Islet precursor cell (in vitro differentiated cells): ENCODE measurements at places on chromosomes 6 and 20.
A peak's percentile ranks its signal among the peaks of the same experiment; 100 is the strongest.

DNA sequence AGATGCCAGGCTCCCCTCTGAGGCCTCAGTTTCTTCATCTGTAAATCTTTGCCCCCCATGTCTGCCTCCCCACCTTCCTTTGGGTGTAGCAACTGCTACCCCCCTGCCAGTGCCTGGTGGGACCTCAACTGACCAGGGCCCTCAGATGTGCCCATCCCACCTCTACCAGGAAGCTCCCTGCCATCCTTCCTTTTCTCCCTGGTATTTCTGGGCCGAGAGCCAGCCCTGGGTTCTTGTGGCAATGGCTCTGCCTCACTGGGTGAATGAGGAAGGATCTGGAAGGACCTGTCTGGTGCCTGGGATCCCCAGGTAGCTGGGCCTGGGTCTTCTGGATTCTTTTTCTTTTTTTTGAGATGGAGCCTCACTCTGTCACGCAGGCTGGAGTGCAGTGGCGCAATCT, 141.1 kb upstream of the RNF24 start:
- DNase-seq: no peak

- DNase-seq: no peak
These were observed 6.1 kb downstream of the NINL start for GRCh38 chr20:25579081-25579770.

- no peak for DNase-seq
These were observed 8.2 kb downstream of the NCOA7 start for GRCh38 chr6:125798734-125799508.

DNA sequence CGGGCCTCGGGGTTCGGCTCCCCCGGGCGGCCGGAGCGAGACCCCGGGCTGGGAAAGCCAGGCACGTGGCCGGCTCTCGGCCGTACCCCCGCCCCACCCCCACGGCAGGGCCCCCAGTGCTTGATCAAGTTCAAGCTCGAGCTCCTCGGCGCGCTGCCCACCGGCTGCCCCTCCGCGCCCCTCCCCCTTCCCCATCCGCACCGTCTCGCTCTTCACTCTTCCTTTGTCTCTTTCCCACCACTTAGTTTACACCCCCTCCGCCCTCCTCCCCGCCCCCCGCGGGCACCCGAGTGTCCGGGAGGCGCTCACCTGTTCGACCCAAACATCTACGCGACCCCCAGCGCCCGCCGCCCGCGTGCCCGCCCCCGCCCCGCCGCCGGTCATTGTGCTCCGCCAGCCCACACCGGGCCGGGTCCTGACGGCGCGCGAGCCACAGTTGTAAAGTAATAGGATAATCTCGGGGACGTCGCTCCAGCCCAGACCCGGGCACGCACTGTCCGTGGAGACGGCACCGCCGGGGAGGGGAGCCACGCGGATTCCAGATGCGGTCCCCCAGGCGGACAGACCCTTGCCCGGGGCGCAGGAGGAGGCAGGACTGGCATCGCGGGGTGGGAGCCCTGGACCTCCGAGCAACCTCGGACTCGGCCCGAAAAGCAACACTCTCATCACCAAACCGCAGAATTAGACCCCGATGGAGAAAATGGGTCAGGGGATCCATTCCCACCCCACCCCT, 100.7 kb downstream of the NOL4L start:
- DNase-seq: peak; percentile 78

DNA sequence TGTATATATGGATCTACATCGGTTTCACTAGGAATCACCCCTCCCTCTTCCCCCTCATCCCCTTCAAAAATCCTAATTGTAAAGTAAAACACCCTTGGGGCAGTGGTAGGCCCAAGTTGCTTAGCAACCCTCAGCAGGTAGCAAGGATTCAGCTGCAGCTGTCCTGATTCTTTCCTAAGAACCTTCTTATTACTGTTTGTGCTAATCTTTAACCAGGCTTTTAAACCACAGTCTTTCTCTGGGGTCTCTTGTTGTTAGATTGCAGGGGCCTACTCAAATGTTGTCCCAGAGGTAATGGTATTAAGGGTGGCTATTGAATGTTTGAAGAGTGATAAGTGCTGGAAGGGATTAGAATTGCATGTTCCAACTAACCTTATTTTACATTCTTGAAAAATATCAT, 46.4 kb downstream of the PRL start:
- no peak for DNase-seq

GRCh38 chr6:28757429-28758045, 166.2 kb downstream of the TRIM27 start:
- peak; percentile 70 for DNase-seq

DNA sequence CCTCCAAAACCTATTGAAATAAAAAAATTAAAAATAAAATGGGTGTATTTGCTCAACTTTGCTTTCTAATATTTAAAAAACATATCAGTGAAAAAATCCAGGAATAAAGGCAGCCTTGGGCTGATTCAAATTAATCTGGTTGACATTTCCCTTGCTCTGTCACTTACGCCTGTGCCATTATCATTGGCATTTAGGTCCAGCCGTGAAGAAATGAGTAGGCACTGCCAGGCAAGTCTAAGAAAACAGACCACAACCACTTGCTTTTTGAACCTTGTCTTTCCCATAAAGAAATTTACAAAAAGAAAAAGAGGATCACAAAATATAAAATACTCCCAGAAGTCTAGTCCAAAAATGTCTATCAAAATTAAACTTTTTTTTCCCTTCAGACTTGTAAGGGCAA, 59.2 kb upstream of the HBS1L start:
- no peak for DNase-seq

DNA sequence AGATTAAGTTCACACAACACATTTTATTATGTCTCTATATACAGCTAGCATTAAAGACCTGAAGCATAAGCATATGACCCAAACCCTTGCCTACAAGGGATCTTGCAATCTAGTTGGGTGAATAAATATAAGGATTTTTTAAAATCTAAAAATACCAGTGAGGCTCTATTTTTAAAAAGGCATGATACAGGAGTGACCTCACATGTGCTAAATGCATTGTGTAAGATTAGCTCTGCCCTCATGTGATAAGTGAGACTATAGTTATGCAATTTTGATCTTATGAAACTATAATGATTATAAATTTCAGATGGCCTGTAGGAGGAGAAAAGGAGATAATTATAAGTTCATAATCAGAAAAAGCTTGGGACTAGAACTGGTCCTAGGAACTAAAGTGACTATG, 451.0 kb upstream of the MAN1A1 start:
- DNase-seq: no peak

DNA sequence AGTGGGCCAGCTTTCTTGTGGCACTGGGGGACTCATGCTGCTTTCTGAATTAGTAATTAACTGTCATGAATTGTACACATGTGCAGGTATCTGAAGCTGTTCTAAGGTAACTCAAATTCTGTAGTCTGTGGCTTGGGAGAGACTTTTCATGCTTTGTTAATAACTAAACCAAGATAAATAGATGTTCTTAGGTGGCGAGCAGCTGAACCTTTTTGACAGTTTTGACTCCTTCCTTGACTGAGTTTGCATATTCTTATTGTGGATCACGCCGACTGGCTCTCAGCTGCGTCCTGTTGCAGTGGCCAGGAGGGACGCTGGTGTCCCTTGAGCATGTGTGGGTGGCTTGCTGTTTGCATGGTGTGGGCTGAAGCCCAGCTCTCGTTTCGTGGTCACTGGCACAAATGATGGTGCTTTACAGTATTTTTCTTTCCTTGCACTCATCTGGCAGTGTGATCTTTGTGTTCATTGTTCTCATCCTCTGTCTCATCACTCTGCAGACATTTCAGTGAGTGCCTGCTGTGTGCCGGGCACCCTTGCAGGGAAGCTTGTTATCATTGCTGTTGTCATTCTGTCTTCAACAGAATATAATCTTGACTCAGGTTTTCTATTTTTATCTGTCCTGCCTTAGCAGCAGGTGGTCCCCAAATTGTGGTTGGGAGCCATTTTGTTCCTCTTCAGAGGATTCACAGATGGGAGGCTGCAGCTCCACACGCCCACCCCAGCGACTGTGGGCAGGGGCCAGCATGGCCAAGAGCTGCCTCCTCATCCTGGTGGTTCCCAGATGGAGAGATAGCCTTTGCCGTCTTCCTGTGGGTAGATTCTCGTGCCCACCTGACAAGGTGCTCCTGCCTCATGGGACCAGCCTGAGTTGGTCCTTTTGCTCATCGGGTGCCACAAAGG, 39.6 kb downstream of the DUSP22 start:
- DNase-seq: no peak

DNA sequence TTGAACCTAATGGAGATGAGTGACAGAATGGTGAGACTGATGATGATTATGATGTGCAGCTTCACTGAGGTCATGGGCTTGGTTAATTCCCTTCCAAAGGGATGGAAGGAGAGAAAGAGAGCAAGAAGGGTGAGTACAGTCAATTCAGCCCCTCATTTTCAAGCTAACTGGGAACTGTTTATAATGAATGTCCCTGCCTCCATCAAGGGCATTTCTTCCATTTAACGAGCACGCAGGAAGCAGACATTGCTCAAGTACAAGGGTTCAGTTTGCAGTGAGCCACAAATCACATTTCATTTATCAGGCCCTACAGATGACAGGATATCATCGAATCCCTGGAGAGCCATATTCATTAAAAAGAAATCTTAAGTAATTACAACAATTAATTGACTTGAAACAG, 158.3 kb upstream of the EEF1E1 start:
- no peak for DNase-seq

DNA sequence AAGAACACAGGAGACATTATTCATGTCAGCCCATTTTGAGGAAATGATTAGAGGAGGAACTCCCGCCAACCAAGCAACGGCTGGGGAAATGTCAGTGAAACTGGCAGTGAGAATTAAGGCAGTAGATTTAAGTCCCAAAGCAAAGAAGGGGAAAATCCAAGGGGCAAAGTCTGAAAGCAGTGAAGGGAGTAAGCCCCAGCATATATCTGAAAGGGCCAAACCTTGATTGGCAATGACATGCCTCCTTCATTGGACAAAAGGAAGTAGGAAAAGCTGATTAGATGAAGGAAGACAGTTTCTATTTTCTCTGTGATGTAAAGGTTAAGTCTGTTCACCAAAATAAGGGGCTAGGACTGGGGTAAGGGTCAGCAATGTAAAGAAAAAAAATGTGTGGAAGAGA, 190.3 kb downstream of the RNF144B start:
- no peak for DNase-seq
